ENCODE measurements at places on chromosomes 3 and 15. TPM values are rescaled to one million over a fixed set of nuclear protein-coding genes. Genes with fewer than 3 reads are reported as not detected.

ISLR2 gene
- total RNA-seq, result 1.1 TPM

LRRC49 gene
- 14.2 TPM for total RNA-seq

DHFR2 gene
- total RNA-seq, result 9.9 TPM

PPCDC gene
- total RNA-seq, result 16.3 TPM

SLC30A4 gene
- 7.4 TPM for total RNA-seq

PARP9 gene
- 54.0 TPM for total RNA-seq

GP9 gene
- total RNA-seq, result not detected
